ENCODE measurements at places on chromosomes 6 and 20. TPM values are rescaled to one million over a fixed set of nuclear protein-coding genes. Genes with fewer than 3 reads are reported as not detected.

DNA sequence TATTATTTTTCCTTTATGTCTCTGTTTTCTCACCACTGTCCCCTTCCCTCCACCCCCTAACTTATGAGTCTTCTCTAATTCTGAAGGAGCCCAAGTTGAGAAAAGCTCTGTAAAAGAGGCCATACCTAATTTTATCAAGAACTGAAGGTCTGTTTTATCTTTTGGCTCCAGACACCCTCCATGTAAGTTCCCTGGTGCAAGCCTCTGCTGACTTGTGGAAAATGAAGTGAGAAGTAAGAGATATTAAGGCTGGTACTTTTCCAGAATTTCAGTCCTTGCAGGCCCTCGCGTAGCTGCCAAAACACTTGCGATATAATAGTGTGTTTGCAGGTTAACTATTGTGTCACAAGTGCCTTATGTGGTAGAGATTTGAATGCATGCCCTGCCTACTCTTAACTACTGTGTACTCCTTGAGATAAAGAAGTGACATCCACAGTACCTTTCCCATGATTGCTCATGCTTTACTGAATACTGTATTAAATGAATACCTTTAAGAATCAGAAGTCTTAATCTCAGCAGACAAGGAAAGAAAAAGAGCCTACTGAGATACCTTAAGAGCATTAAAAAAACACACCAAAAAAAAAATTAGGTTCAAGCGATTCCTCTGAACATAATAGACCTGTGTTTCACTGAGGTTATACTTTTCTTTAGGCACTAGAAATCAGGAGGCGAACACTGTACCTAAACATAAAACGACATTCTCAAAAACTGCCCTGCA lies 143.6 kb upstream of the ZNF184 start:
- DNase-seq = no peak

DNA sequence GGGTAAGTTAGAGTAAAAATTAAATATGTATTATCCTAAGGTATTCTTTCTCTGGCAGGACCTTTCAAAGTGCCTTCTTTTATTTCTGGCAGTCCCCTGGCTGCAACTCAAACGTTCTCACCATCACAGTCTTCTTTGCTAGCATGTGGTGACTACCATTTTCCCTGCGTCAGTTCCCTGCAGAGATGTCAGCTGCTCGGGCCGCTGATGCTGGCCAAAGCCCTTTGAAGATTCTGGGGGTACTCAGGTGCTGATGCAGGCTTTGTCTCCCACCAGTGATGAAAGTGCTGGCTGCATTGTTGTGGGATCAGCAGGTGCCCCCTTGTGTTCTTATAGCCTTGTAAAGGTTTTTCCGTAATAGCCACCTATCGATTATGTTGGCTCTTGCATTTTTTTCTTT lies 140.1 kb downstream of the BTBD3 start:
- DNase-seq = no peak

GRCh38 chr20:62366370-62367135 lies 559 bp downstream of the LAMA5 start:
- DNase-seq = no peak

GRCh38 chr6:144806222-144806621 lies 521.1 kb downstream of the UTRN start:
- no peak for DNase-seq

DNA sequence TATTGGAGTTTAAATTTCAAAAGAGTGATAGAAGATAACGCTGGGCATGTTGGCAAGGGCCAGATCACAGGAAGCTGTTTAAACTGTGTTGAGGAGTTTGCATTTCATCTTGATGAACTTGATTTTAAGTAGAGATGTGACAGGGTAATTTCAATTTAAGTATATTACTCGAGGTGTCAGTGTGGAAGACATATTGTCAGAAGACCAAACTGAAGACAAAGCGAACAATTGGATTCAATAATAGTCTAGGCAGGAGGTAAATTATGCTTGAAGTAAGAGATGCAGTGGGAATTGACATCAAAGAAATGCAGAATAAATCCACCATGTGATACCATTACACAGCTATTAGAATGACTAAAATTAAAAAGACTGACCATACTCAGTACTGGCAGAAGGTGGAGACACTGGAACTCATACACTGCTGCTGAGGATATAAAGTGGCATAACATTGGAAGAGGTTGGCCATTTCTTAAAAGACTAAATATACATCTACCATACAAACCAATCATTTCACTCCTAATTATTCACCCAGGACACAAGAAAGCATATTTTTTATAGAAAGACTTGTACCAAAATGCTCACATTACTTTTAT lies 240.8 kb downstream of the ARHGAP18 start:
- DNase-seq = no peak

DNA sequence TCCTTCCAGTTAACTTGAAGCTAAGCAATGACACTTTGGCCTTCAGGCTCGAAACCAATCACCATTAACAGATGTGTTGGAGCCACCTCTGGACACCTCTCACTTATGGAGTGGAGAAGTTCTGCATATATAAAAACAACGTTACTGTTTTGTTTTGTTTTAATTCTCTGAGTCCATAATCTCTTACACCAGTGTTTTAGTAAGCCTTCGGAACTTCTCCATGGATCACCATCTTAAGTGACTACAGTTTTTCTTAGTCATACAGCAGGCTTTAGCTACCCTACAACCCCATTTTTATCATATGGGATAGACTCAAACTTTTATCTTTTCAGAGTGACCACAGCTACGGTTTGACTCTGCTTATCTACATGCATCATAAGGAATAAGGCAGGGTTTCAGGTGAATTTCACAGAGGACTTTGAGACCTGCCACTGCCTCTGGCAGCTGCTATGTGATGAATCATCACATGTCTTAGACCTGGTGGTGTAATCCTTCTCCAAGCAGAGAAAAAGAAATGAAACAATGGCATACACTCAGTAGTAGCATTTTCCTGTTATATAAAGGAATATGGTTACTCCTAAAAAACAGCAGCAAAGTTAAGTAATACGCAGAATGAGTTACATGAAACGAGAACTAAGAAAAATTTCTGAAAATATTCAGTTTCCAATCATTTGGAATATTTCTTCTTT lies 5.5 kb upstream of the HDDC2 start:
- DNase-seq = no peak

DNA sequence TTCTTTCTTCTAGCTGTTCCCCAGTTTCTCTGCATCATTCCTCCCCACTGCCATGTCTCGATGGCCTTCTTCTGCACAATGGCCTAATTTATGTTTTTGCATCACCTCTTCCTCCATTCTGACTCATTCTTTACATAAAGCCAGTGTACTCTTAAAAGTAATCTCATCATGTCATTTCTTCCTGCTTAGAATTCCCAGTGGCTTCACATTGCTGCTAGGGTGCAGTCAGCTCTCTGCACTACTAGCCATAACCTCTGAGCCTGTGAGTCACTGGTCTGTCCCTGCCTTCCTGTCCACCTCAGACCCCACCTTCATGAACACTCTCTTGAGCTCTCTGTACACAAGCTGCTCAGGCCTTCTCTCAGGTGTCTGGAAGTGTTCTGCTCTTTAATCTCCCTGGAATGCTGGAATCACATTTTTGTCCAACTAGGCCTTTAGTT lies 24.1 kb upstream of the TRIM27 start:
- no peak for DNase-seq

GRCh38 chr20:58084966-58085365 lies 143.5 kb downstream of the ANKRD60 start:
- DNase-seq = no peak

The ARMH2 gene
- total RNA-seq = not detected

GRCh38 chr6:14542670-14543366 lies 425.2 kb downstream of the CD83 start:
- DNase-seq = no peak

GRCh38 chr6:4023240-4023639 lies 55.7 kb downstream of the FAM217A start:
- DNase-seq = no peak

DNA sequence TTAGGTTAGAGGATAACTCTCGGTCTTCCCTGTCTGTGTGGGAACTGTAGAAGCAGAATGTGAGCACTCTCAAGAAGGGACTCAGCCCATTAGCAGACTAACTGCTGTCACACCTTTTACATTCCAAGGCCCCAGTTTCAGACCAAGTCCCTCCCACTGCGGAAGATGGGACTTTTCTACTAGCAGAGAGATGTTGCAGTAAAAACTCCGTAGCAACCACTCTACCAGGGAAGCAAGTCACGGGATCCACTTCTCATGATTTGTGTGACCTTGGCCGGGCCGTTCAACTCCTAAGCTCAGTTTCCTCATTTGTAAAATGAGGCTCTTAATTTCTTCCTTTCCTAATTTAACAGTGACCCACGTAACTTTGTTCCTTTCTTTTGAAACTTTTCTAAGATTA lies 77.1 kb upstream of the SLC4A11 start:
- DNase-seq = no peak

The PTCHD4 gene
- total RNA-seq = not detected

The SLC22A3 gene
- total RNA-seq = 16.5 TPM

- no peak for DNase-seq
These were observed 53.3 kb downstream of the APCDD1L start for GRCh38 chr20:58461899-58462298.

The PRND gene
- not detected for total RNA-seq

DNA sequence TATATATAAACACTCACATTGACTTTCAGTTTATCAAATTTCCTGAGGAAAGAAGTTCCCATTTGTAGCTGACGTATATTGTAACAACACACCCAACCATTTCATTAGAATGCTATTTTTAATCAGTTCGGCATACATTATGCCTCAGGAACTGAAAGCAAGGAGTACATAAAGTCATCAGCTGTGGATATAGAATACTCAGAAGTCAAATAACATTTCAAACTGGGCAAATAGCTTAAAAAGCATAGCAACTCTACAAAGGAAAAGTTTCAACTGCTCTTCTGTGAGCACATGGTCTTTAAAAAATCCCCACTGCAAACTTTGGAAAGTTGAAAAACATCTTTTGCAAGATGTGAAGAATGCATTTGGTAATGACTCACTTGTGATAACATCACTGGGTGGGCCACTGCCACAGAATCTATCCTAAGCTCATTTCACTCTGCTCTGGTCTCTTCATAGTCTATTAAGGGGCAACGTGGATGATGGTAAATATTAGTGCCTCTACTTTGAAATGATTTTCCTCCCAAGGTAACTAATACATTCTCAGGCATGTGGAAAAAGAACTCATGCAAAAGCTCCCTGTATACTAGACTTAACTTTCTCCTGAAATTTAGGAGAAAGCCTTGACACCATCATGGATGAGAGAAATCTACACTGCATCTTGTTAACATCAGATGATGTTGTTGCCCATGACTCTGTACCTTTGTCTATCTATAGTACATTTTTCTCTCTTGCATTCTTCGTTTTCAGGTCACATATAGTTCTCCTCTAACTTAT lies 49.2 kb downstream of the FYN start:
- no peak for DNase-seq

The DLL1 gene
- 43.5 TPM for total RNA-seq

The FHL5 gene
- total RNA-seq = 21.4 TPM

- no peak for DNase-seq
These were observed 25.7 kb downstream of the TCF15 start for GRCh38 chr20:584161-584970.

GRCh38 chr20:35497780-35498189 lies 31.7 kb downstream of the C20orf173 start:
- no peak for DNase-seq

GRCh38 chr20:37521061-37521771 lies at the start of gene NNAT:
Gene NNAT, plus strand, starts transcription at chr20:37521250. Its CDS starts 82 bp downstream, at chr20:37521332.
- no peak for DNase-seq

The BPIFA1 gene
- not detected for total RNA-seq

DNA sequence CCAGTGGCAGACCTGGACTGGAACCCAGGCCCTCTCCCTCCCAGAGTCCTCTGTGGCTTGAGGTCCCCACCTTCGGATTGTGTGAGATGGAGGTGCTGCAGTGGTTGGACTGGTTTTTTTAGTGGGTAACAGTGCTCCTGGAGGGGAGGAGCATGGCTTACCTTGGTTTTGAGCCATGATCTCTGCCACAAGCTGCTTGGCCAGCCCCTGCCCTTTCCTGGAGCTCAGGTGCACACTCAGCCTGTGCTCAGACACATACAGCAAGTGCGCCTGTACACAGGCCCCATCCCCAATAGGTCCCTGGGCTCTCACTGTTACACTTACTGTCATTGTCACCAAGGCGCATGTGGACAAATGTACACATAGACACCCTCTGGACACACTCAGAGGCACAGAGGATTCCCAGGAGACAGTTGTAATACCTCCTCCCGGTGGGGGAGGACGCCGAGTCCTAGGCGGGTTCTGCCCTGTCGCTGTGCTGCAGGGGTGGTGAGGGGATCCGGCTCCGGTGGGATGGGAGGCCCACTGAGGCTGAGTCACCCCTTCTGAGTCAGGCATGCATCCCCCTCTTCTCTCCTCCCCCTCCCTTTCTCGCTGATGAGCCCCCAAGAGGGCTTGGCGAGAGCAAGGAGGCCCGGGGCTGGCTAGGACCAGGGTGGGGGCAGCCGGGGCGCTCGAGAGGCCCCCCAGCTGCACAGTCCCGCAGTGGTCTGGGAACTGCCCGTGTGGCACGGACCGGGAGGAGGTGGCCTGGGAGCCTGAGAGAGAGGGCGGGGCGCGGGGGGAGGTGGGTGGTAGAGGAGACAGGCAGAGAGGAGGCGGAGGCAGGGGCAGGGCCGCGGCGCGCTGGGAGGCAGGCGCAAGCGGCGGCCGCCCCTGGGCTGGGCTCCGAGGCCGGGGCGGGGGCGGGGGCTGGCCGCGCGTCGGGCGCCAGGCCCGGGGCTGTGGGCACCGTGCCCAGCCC lies 522 bp upstream of the EPB41L1 start:
- DNase-seq = no peak

GRCh38 chr6:56292505-56293181 lies 45.3 kb upstream of the COL21A1 start:
- DNase-seq = no peak

The TPD52L1 gene
- total RNA-seq = 85.0 TPM

GRCh38 chr6:170017603-170018320 lies 266.3 kb downstream of the ERMARD start:
- no peak for DNase-seq

DNA sequence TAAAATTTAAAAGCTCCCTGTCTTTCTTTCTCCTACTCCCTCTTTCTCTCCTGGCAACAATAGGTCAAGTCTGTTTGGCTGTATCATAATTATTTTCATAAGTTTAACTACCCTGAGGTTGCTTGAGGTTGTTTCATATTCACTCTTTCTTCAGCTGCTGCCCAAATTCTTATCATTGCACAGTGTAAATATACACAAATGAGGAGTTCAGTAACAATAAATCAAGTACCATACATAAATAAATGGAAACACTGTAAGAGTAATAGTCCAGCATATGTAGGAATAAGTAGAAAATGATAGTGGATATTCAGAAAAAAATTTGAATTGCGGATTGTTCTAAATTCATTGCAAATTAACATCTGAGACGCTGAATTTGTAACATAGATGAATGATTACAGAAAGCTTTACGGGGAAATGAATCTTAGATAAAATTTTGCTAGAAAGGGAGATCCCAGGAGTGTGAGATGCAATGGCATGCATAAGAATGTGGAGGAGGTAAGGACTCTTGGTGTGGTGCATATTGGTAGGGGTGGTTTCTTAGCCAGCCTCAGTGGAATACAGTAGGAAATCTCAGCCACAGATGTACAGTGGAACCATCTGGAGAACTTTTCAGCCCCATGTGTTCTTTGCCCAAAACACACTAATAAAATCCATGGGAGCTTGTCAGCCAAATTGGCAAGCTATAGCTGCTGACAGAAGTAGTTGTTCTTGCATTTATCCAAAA lies 480.7 kb downstream of the HTR1B start:
- no peak for DNase-seq
